Panc1 (cell line): ENCODE measurements at places on chromosomes 1 and 21. TPM values are rescaled to one million over a fixed set of nuclear protein-coding genes. Genes with fewer than 3 reads are reported as not detected.

UBE2U gene
- not detected for total RNA-seq

C1orf56 gene
- total RNA-seq: 2.7 TPM

GBP6 gene
- total RNA-seq: not detected

DNA sequence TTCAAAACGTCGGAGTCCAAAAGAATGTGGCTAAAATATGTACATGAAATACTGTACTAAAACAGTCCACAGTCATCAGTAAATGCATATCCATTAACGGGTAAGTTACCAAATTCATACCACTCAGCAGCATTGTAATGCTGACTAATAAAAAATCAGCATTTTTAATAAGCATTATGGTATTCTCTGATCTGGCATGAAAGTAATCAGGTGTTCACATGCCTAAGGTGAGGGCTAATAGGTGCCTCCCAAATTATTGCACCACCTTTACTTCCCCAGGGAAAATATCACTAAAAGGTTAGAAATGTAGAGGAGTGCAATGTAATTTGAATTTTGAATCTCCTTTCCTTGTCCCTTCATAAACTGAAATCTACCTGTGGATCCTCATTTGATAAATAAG, 69.6 kb upstream of the PTGS2 start:
- no peak for DNase-seq

DNA sequence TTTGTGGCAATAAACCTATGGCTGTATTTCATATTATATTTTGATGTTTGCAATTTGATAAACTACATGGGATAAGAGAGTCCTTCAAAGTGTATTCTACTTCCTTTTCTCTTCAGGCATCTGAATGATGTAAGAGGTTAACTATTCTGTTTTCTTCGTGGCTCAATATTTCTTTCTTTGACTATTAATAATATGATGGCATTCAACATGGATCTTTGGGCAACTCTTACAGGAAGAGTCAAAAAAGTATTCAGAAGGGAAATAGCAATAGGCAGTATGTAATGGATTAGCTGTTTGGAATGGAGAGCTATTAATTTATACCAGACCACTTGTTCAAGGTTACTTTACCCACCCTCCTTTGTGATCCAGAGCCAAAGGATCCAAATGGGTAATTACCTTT, 74.4 kb downstream of the HMCN1 start:
- no peak for DNase-seq
